Amniotic stem cell (primary cell): ENCODE measurements at places on chromosomes 4 and X.

DNA sequence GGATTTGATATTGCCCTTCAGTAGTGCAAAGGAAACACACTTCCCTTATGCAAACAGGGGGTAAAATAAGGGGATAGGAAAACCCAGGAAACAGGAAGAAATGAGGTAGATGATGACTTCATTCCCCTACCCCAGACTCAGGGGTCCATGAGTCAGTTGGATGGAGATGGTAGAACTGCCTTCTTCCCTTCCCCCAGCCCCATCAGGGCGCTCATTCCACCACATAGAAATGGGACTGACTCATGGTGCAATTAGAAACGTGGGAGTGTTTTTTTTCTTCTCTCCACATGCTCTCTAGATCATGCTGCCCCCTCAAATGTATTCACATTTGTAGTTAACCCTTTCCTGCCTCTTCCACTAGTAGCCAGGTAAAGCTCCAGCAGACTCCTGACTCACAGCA is 23.1 kb upstream of the ARMCX2 start:
- DNase-seq = no peak

GRCh38 chrX:104118765-104119164 is 6.4 kb downstream of the ZCCHC18 start:
- DNase-seq = no peak

- no peak for DNase-seq
Measured at GRCh38 chr4:106450249-106450648, 81.7 kb upstream of the GIMD1 start.

- no peak for DNase-seq
Measured at GRCh38 chr4:53011259-53011905, 149.3 kb downstream of the RASL11B start.
